ENCODE measurements at places on chromosomes 7 and 10.
A peak's percentile ranks its signal among the peaks of the same experiment; 100 is the strongest.

- DNase-seq, result no peak
Observed at GRCh38 chr10:8138471-8138870, 84.0 kb downstream of the GATA3 start.

DNA sequence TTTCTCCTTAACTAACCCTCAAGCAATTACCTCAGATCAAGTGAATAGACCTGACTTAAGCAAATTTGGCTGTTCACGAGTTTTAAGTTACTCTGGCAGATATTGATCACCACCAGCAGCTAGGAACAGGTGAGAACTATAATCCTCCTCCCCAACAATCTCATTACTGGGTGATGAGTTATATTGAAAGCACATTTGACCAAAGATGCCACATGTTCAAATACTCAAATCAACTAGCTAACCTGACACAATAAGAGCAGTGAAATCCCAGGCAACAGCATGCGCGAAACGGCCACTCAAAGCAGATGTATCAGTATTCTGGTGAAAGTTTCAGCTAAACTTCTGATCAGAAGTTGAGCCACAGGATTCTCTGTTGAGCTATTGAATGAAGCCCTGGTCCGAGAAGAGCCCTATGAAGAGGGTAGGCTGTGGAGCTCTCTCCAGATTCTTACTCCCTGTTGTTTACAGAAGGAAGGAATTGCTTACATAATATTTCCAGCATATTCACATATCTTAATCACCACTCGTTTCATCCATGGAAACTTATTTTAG, 52.6 kb downstream of the CAV1 start:
- no peak for DNase-seq

DNA sequence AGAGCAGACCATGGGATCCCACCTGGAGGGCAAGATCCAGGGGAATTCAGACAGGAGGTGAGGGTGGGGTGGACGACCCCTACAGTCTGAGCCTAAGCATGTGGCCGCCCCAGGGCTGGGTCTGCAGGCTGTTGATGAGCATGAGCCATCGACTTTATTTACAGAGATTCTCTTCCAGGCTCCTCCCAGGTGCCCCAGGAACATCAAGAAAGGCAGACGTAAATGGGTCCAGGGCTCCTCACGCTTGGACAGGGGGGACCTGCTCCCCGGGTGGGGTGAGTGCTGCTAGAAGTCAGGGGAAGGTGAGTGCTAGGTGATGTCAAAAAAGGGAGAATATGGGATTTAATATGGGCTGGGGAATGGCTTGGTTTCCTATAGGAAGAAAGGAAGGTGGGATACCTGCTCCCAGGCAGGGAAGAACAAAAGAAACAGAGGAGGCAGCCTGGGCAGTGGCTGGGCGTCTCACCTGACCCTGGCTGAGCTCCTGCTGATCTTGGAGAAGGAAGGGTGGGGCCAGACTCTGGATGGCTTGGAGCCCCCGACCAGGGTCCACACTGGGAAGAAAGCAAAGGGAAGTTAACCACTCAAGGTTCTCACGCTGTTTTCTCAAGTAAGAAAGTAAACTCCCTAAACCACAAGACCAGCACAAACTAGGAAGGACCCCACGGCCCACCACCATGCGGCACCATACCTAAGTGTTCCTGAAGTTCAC, 162.1 kb upstream of the SHH start:
- DNase-seq, result no peak

- no peak for DNase-seq
Observed at GRCh38 chr7:81869670-81870069, 99.8 kb upstream of the HGF start.

GRCh38 chr7:141511316-141511675, 39.9 kb upstream of the AGK start:
- DNase-seq, result no peak

GRCh38 chr7:125057963-125058362, 128.3 kb upstream of the POT1 start:
- DNase-seq, result no peak

DNA sequence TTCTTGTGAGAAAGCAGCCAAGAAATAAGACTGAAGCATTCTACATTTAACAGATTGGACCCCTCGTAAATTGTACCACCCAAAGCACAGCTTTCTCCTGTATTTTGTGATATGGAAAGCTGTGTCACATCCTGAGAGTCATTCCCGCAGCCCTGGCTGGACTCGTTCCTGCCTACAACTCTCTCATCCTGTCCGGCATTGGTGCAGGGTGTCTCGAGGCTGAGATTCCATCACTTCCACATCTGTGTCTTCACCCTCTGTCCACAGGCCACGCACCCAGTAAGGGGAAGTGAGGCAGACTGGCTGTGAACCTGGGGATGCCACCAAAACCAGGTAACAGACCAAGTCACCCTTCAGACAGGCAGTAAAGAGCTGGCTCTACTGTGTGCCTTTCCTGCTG, 146.2 kb upstream of the KLF6 start:
- DNase-seq, result no peak

DNA sequence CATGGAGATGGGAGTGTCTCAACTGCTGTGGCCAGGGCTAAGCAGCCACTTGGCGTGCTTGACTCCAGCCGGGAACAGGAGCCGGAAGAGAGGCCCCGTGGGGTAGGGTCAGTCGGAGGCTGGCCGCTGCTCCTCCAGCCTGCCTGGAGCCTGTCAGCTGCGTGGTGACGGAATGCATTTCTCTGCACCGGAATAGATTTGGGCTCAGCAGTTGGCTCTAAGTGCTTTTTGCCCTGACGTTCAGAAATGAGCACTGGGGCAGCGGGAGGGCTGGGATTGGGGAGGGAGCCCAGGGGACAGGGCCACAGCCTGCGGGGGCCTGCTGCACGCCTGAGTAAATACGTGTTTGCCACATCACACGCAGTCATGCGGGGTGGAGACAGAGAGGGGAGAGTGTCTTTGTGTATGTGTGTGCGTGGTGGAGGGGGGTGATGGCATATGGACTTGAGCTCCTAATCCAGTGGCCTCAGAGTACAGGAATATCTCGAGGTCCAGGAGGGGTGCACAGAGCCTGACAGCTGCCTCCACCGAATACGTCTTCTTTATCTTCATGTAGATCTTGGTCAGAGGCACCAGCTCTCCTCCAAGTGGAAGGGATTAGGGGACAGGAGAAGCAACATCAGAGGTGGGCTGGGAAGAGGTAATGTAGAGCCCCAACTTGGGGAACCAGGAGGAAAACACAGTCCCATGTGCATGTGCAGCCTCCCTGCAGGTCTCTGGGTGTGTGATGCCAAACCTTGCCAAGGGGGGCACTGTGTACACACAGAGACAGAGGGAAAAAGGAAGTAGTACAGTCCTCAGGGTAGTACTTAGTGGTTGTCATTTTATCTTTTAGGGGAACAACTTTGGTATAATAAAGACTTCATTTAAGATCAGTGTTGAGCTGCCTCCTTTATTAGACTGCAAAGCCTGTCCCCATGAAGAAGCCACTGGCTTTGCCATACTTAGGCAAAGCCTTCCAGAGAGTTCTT, 151.4 kb downstream of the CDH23 start:
- no peak for DNase-seq

DNA sequence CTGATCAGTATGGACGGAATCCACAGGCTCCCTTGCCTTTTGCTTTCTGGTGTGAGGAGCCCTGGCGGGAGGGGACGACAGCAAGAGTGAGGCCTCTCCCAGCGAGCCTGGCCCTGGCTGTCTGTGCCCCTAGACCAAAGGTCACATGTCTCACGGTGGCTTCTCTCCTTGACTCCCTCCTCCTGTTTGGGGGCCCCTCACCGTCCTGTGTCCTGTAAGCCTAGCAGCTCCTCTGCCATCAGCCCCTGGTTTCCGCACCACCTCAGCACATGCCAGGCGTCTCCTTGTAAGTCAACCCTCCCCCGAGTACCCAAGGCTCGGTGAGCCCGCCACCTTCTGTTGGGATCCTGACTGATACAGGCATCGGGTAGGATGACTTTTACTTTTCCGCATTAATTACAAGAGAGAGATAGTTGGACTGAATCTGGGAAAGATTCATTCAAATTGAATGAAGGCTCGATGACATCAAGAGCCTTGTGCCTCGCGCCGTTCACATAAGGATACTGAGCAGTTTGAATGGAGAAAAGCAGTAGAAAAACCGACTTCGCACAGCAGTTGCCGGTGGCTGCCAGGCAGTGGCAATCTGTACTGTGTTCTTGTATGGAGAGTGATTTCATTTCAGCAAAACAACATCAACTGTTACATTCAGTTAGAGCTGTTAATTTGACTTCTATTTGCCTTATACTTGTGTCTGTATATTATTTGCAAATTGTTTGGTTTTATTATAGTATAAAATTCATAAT, 119.8 kb downstream of the XRCC2 start:
- DNase-seq, result no peak

GRCh38 chr7:128098629-128099028, 67.4 kb upstream of the LRRC4 start:
- DNase-seq, result no peak

- no peak for DNase-seq
Observed at GRCh38 chr7:157423348-157423747, 86.5 kb downstream of the DNAJB6 start.

GRCh38 chr7:39504963-39505362, 61.2 kb upstream of the YAE1 start:
- DNase-seq, result no peak

DNA sequence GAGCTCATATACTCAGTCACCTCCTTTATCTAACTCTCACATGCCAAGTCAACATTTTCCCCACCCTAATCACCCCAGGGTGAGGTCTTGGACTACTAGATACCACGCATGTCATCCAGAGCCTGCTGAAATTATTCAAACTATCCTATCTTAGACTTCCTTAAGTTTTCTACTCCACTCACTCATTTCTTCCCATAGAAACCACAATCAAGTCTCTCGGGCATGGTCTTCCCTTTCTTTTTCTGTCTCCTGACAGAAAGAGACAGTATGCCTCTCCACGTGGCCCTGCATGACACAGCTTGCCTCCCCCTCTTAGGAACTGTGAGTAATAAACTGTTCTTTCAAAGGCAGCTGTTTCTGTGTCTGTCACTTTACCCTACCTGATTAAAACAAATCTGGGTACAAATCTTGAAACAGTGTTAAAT, 29.4 kb downstream of the TAS2R41 start:
- DNase-seq, result no peak

GRCh38 chr10:99531696-99532593, 797 bp upstream of the NKX2-3 start:
- no peak for DNase-seq

GRCh38 chr10:90432866-90433265, 425.0 kb downstream of the HTR7 start:
- DNase-seq, result no peak

GRCh38 chr10:15814565-15814964, 45.7 kb downstream of the MINDY3 start:
- DNase-seq, result no peak

DNA sequence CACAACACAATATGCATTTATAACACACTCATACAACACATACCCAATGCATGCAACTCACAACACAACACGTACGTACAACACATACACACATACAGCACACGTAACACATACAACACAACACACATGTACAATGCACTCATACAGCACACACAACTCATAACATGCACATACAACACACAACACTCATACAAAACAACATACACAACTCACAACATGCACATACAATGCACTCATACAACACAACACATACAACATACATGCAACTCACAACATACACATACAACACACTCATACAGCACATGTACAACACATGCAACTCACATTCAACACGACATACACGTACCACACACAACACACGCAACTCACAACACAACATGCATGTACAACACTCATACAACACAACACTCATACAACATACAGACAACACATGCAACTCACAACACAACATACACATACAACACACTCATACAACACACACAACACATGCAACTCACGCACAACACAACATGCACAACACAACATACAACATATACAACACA, 21.8 kb downstream of the DIP2C start:
- DNase-seq, result no peak

DNA sequence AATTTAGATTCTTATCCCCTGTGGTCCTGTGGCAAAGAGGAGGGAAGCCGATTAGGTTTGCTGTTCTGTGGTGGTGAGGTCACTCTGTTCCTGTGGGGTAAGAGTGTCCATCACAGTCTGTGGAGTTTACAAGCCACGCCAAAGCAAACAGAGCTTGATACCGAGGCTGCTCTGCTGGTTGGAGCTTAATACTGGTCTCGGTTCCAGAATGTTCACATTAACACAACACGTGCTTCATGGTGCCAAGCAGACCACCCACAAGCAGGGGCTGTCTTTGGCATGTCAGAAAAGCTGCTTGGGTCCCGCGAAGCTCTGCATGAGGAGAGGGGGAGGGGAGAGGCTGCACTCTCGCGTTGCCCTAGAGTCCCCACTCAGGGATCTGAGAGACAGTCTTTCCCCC, 47.5 kb downstream of the DNAJB6 start:
- no peak for DNase-seq

- no peak for DNase-seq
Observed at GRCh38 chr10:22326145-22326702, 5.3 kb downstream of the BMI1 start.

- no peak for DNase-seq
Observed at GRCh38 chr10:91797048-91797690, 1.1 kb upstream of the TNKS2 start.

GRCh38 chr7:30240106-30240800, 44.1 kb upstream of the ZNRF2 start:
- no peak for DNase-seq

DNA sequence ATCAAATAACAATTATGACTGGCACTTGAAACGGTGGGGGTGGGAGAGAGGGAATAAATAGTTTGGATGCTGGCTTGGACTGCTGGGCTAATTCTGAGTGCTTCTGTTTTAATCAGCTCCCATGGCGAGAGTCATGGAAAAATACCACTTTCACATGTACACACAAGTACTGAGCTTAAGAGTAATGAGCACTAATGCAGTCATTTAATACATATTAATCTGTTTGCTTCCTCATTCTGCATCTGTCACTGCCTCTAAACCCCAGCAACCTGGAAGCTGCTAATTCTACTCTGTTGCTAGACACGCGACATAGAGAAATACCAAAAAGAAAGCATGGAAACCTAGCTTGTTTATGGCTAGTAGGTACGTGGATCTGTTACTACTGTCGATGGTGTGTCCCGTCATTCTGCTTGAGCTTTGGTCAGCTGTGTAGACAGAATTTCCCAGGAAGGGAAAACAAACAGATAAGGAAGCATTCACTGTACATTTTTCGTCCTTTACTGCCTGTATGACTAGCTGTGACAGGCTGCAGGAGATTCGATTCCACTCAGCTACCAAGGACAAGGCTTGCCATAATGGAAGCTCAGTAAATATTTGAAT, 238.8 kb downstream of the BAMBI start:
- DNase-seq, result no peak

- peak; percentile 45 for DNase-seq
Observed at GRCh38 chr10:75379212-75379724, 22.3 kb downstream of the ZNF503 start.

- DNase-seq, result no peak
Observed at GRCh38 chr10:9757176-9757575, 1260.5 kb upstream of the CELF2 start.

GRCh38 chr7:101418694-101419093, 56.0 kb downstream of the COL26A1 start:
- DNase-seq, result no peak

DNA sequence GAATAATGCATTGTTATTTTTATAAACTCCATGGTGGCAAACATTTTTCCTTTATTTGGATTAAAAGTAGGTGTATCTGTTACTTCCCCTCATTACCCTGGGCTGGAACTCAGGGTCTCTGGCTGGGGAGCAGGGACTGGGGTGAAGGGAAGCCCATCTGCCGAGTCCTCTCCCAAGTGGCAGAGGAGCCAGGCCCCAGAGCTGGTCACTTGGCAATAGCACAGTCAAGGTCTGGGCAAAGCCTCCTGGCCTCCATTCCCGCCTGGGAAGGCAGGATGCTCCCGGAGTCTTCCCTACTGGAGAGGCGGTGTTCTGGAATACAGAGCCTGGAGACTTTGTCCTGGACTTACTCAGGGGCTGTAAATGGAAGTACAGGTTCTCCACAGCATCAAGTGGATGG, 76.2 kb downstream of the CDH23 start:
- DNase-seq, result no peak

Measured in NCI-H1436 (cell line).